T-cell (primary cell): ENCODE measurements at places on chromosomes 5 and 9.
A peak's percentile ranks its signal among the peaks of the same experiment; 100 is the strongest.

DNA sequence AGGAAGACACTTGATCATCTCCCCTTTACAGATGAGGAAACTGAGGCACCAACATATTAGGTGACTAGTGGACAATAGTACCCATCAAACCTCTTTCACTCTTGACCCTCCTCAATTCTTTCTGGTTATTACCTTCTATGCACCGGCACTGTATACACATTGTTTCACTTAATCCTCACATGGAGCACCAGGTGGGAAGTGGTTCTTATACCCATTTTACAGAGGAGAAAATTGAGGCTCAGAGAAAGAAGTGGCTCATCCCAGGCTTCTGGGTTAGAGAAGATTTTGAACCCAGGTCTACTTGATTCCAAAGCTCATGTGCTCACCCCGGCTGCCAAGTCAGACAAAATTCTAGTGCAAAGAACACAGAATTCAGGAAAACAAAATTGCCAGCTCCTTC is 17.4 kb upstream of the DENND1A start:
- no peak for DNase-seq

- DNase-seq, result no peak
Observed at GRCh38 chr5:157457391-157457790, 2.6 kb upstream of the NIPAL4 start.

DNA sequence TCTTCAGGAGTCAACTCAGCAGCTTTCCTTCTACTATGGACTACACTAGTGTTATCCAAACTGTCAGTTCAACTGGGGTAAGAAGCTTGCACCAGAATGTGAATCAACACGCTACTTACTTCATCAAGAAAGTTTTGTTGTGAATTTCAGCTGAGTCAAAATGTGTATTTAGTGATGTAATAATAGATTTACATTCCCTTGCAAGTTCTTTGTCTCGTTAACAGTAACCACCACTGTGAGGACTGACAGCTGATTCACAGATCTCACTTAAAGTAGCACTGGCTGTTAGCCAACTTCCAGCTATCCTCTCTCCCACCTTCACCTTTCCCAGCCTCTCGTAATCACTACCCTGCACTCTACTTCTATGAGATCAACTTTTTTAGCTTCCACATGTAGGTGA is 445.3 kb downstream of the NTRK2 start:
- DNase-seq, result no peak

DNA sequence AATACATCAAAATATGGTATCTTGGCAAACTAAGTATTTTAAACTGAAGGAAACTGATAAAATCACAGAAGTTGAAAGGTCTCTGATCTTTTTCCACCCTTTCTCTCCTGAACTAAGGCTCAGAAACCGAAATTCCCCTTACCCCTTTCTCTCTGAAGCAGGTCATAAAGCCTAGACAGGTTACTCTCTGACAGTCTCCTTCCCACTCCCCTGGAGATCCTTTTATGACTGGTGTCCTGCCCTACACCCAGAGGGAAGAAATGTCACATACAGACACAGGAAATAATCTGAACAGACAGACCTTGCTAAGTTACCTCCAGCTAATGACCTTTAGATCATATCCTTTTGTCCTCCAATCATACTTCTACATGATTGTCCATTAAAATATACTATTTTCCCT is 127.4 kb downstream of the HCN1 start:
- no peak for DNase-seq

- no peak for DNase-seq
Observed at GRCh38 chr9:80191108-80191507, 619.3 kb downstream of the TLE4 start.

- DNase-seq, result no peak
Observed at GRCh38 chr5:103408408-103408807, 149.8 kb downstream of the MACIR start.

DNA sequence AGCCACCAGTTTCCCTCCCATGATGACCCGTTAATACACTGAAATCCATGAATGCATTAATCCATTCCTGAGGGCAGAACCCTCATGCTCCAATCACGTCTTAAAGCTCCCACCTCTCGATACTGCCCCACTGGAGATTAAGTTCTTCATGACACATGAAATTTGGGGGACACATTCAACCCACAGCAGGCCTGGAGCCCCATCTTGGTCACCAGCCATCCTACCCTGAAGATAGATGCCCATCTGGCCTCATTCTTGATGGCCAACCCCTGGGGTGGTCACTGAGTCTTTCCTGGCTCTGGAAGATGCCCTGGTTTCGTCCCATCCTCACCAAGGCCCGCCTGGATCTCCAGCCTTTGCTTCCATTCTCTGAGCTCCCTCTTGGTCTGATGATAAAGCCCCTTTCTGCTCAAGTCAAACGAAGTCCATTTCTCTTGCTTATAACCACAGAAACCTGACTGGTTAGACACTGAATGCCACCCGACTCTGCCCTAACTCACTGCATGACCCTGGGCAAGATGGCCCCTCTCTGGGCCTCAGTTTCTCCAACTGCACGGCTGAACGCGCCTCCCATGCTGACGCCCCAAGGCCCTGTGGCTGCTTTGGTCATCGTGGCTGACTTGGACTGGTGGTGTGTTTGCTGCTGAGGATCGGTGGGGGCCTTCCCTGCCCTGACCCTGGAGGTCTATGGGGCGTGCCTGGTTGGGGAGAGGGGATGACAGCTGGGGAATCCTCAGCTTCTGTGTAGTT is 138.4 kb upstream of the IER5L start:
- no peak for DNase-seq

- DNase-seq, result peak; percentile 51
Observed at GRCh38 chr5:177111720-177112394, 21.7 kb upstream of the NSD1 start.

DNA sequence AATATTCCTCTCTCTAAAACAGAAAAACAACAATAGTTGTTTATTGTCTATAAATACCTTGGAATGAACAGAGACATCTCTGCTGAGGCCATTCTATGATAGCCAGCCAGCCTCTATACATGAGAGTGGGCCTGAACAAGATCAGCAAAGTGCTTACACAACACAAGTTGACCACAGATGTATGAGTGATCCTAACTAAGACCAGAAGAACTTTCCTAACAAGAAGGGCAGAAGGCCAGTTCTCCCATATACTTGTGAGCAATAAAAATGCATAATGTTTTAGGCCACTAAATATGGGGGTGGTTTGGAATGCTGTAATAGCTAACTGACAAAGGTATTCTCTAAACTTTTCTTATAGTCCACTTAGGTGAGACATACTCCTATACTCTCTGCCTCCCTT is 345.7 kb downstream of the SPATA31D1 start:
- DNase-seq, result no peak

DNA sequence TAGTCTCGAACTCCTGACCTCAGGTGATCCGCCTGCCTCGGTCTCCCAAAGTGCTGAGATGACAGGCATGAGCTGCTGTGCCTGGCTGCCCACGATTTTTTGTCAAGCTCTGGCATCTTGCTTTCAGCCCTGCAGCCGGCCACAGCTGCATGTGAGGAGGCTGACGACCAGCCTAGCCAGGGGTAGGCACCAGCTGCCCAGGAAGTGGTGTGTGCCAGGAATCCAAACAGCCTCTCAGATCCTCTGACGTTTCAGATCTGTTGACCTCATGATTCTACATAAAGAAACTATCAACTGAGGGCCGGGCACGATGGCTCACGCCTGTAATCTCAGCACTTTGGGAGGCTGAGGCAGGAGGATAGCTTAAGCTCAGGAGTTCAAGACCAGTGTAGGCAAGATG is 19.0 kb downstream of the DYNC2I2 start:
- DNase-seq, result no peak

DNA sequence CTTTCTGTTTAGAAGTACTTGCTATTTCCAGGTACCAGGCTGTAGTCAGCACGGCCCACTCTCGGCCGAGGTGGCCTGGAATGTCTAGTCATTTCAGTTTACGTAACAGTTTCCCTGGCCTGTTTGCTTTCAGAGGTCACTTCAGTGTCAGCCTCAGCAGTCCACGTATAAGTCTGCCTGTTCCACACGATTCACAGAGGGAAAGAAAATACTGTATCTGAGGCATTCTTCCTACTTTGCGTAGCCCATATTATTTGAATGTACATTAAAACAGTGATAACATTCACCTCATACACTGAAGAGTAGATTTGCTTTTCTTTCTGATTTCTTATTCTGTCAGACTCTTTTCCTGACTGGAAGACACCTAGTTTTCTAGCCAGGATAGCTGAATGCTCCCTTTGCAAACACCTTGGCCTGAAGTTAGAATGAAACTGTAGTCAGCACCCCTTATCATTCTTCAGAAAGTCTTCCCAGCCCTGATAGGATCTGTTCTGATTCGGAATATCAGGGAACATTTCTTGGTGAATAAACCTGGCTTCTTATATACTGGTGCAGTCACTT is 140.9 kb downstream of the AOPEP start:
- no peak for DNase-seq

DNA sequence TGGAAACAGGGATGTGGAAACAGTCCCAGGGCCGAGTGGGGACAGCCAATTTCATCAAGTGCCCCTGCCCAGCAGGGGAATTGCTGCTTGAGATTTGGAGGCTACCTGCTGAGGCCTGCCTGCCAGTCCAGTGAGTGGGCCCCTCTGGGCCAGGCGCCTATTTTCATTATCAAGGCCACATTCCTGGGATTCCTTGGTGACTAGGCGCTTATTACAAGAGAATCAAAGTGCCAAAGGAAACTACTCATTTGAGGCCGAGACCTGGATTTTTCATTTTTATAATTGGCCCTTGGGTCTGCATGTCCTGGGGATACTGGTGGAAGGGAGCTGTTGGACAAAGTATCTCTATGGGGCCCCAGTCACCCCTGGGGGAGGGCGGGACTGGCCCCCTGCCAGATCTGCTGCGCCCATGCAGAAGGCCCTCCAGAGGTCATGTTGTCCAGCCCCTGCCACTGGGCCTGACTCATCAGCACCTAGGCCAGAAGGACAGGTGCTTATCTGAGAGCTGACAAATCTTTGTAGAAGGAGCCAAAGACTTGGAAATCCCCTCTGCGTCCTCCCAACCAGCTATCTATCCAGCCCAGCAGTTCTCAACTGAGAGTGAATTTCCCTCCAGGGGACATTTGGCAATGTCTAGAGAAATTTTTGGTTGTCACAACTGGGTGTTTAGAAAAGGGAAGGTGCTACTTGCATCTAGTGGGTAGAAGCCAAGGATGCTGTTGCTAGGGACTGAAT is 45.6 kb downstream of the FOXI1 start:
- DNase-seq, result no peak

GRCh38 chr5:156375895-156376495 is 49.0 kb downstream of the SGCD start:
- no peak for DNase-seq

DNA sequence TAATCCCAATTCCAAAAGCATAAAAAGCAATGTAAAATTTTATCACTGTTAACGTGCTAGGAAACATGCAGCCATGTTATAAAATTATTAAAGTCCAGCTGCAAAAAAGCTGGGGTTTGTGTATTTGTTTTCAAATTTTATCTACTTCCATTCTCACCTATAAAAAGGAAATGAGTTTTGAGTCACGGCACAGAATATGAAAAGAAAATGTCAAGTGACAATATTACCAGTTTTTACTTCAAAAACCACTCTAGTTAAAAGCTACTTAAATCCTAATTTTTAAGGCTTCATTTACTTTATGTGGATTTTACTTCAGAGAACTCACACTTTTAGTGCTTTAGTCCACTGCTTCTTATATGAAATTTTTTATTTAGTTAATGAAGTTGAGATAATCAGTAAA is 72.7 kb upstream of the IFNE start:
- no peak for DNase-seq

- DNase-seq, result no peak
Observed at GRCh38 chr5:59760785-59761348, 132.7 kb downstream of the PDE4D start.

DNA sequence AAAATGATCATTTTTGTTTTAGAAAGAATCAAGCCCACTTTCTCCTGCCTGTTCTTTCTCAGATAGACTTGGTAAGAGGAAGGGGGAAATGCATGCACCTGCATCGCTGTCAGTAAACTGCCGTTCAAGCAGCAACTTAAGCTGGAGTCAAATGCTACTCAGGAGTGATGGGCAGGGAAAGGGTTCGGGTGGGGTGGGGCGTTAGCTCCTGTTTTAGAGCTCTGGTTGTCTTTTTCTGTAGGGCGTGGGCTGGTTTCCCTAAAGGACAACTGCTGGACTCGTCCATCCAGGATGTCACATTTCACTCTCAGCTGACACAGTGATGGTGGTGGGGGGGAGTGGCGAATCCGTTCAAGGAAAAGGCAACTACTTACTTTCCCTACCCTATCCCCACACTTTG is 75.0 kb downstream of the NDFIP1 start:
- DNase-seq, result no peak

- DNase-seq, result no peak
Observed at GRCh38 chr5:112339761-112340160, 79.3 kb downstream of the EPB41L4A start.

DNA sequence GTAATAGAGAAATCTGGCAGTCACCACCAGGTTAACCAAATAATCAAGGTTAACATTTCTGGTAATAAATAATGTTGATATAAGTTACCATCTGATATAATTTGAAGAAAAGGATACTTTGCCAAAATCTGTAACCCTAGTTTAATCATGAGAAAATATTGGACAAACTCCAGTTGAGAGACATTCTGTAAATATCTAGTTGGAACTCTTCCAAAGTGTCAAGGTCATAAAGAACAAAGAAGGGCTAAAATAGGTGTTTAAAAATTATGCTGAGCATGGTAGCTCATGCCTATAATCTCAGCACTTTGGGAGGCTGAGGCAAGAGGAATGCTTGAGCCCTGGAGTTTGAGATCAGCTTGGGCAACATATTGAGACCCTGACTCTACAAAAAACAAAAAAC is 253.3 kb downstream of the MRPS30 start:
- no peak for DNase-seq

DNA sequence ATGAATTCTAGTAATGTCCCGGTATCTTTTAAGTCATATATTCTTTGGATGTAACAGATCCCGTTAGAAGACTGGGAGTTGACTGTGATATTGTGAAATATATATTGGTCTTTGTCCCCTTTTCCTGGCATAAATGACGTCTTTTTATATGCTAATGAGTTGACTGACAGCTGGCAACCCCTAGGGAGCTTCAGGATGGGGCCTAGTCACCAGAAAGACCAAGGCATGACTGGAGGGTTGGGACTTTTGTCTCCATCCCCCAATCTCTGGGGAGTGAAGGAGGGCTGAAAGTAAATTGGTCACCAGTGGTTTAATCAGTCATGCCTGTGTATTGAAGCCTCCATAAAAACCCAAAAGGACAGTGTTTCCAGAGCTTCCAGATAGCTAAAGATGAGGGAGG is 241.6 kb downstream of the PJA2 start:
- DNase-seq, result no peak

DNA sequence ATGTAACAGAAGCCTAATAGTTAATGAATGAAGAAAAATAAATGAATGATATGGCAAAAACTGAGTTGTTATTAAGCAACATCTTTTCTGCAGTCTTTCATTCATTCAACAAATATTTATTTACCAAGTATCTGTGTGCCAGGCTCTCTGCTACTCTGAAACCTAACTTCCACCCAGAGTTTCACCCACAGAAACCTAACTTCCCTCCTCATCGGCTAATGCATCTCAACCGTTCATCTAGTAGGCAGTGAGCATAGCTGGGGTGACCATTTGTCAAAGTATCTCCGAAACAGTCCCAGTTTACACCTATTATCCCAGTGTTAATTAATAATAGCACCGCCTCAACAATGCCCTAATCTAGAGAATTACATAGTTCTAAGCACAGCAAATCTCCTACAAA is 1.5 kb downstream of the TTC39B start:
- no peak for DNase-seq

- DNase-seq, result no peak
Observed at GRCh38 chr5:149175346-149176105, 34.2 kb downstream of the ABLIM3 start.

GRCh38 chr5:76175821-76176403 is 92.7 kb downstream of the SV2C start:
- DNase-seq, result no peak
